Muscle of leg (tissue), 16 donors: ENCODE measurements at places on chromosomes 5 and 9. TPM values are rescaled to one million over a fixed set of nuclear protein-coding genes. Genes with fewer than 3 reads are reported as not detected.

DNA sequence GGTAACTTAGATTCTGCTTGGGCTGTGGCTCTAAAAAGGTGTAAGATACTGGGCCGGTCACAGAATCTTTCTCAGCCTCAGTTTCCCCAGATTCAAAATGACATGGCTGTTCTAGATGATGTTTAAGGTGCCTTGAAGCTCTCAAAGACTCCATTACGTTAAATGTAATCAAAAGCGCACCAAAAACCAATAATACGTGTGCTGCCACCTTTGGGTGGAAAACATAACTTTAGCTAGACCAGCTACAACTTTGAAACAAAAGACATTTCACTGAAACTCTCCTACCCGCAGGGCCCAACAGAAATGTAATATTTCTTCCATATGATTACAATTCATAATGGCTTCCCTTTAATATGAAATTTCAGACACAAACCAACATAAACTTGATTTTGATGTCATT, 35.0 kb upstream of the PCSK5 start:
- no peak overlapping the region for H3K27ac ChIP-seq
- DNase-seq, result peak; percentile 48
- H3K4me3 ChIP-seq, result no peak overlapping the region

DNA sequence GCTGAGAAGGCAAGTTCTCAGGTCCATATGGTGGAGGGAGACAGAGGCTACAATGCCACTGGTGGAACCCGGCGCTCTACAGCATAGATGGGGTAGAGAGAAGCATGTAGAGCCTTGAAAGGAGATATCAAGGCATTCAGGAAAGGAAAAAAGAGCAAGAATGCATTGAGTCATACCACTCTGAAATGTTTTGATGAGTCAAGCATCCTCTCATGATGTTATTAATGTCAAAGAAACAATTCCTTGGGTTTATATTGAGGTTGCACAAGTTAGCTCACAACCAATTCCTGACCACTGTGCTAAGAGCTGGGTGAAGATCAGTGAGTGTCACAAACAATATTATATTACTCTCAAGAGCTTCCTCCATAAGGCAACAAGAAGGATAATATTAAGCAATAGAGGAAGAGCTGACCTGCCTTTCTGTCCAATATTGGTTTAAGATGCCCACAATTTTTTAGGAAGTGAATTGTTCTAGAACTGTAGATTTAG, 178.0 kb downstream of the RFK start:
- DNase-seq, result no peak
- no peak overlapping the region for H3K4me3 ChIP-seq
- no peak overlapping the region for H3K27ac ChIP-seq
- H3K27me3 ChIP-seq, result no peaks in the 10 kb centered on the region
- no peaks in the 10 kb centered on the region for H3K36me3 ChIP-seq

DNA sequence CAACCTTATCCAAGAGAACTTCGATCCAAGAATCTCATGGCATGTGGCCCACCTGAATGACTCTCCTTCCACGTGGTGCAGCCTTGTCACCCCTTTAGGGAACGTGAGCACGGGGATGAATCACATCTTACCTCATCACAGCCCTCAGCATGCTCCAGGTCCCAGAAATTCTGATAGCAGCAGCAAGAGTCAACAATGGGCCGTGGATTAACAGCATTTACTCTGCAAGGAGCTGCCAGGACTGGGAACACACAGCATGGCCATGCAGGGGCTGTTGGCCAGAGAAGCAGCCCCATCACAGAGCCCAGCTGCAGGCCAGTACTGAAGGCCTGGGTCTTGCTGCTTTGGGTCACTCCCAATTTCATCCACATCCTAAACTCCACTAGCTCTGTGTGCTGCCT, 150.4 kb downstream of the C5orf15 start:
- no peak overlapping the region for H3K27ac ChIP-seq
- H3K4me1 ChIP-seq, result peaks cover 37% of the 10 kb centered on the region
- DNase-seq, result peak; percentile 42
- H3K27me3 ChIP-seq, result peaks cover 9% of the 10 kb centered on the region

DNA sequence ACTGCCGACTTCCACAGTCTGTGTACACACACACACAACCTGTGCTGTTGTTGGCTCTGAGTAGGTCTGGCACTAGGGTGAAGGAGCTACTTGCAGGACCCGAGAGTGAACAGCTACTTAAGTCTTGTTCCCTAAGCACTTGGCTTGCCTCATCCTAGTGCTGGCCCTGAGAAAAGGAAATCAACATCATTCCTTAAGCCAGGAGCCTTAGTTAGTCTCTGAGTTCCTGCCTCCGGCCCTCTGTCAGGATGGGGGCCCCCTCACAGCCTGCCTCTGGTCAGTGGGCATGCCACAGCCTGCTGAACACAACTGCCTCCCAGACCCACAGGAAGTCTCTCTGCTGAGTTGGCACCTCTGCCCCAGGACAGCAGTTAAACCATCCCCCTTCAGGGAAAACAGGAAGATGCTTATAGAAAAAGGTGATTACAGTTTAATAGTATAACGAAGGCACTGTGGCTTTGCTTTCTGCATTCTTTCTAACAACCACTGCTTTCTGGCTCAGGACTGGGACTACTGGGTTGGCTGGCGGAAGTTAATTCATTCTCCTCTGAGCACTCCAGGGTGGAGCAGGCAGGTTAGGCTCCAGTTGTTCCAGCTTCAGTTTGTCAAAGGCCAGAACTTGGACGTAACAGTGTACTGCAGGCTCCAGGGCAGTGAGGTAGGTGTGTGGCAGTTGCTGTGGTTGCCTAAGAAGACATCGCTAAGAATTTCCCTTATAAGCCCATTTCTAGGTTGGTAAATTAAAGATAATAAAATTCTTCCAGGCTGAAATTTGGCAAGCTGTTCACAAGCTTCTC, 2.8 kb downstream of the MAMDC2 start:
- H3K4me1 ChIP-seq, result peaks cover 47% of the 10 kb centered on the region
- no peak overlapping the region for H3K27ac ChIP-seq
- H3K27me3 ChIP-seq, result peaks cover 21% of the 10 kb centered on the region
- no peak overlapping the region for H3K4me3 ChIP-seq

- no peak for DNase-seq
- no peaks in the 10 kb centered on the region for H3K27me3 ChIP-seq
- peaks cover 4% of the 10 kb centered on the region for H3K4me1 ChIP-seq
- H3K27ac ChIP-seq, result no peak overlapping the region
- H3K4me3 ChIP-seq, result no peak overlapping the region
- peaks cover 26% of the 10 kb centered on the region for H3K36me3 ChIP-seq
Measured at GRCh38 chr5:151469992-151470391, 22.6 kb downstream of the SLC36A1 start.

DNA sequence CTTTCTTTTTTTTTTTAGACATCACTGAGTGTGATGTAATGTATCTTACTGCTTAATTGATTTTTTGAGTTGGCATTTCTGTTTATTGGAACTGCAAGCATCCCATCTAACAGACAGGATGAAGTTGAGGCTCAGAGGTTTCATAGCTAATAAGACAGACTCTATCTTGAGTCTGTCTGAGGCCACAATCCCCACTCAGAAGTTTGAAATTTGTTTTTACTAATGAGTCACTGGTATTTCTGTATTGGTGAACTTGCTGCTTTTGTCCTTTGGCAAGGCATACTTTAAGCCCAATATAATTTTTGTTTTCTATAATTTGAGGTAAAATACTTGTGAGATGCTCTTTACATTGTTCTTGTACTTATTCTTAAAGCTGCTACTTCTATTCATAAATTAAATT, 491.2 kb downstream of the PSAT1 start:
- no peak overlapping the region for H3K27ac ChIP-seq
- no peaks in the 10 kb centered on the region for H3K36me3 ChIP-seq
- DNase-seq, result no peak
- no peak overlapping the region for H3K4me3 ChIP-seq
- H3K27me3 ChIP-seq, result no peaks in the 10 kb centered on the region

DNA sequence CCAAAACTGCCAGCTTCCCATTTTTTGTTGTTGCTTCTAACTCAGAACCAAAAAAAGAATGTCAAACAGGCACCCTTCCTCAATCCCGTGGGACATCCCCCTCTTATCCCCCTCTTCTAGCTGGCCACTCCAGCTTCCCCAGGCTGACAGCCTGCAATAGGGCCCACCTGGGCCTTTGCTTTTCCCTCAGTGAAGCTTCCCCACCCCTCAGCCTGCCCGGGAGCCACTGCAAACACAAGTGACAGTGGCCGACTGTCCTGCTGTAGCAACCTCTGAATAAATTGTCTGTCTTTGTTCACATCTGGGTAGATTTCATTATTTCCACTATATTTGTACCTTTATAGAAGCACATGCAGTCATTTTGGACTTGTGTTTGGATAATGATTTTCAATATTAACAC, 245.3 kb downstream of the GADD45G start:
- DNase-seq, result no peak
- H3K27ac ChIP-seq, result no peak overlapping the region
- peaks cover 13% of the 10 kb centered on the region for H3K27me3 ChIP-seq
- no peak overlapping the region for H3K4me3 ChIP-seq

GRCh38 chr9:128151309-128152132, 2.3 kb downstream of the LCN2 start:
- H3K36me3 ChIP-seq, result no peaks in the 10 kb centered on the region
- H3K4me1 ChIP-seq, result peaks cover 23% of the 10 kb centered on the region
- no peak overlapping the region for H3K4me3 ChIP-seq
- DNase-seq, result no peak

DNA sequence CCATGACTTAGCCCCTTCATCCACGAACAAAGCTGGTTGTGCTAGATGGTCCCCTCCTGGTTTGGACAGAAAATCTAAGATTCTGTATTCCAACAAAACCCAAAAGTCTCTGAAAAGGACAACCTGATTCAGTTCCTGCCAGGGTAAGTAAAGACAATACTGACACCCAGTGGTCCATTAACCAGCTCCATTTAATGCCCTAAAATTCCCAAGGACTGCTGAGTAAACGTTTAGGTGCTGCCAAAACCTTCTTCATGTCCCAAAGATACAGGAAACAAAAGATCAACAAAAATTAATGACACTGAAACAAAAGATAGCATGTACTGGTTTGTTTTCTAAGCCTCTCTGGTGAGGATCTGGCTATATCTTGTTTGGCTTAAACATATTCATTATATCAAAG, 25.3 kb upstream of the PPP1R2B start:
- H3K4me1 ChIP-seq, result no peaks in the 10 kb centered on the region
- H3K27ac ChIP-seq, result no peak overlapping the region
- no peak overlapping the region for H3K4me3 ChIP-seq
- H3K36me3 ChIP-seq, result no peaks in the 10 kb centered on the region

Gene ARID3C
- total RNA-seq, result 0.09 TPM

Gene KIF24
- 10.3 TPM for total RNA-seq
